GDM1 (cell line): ENCODE measurements at places on chromosomes 3 and 15.

DNA sequence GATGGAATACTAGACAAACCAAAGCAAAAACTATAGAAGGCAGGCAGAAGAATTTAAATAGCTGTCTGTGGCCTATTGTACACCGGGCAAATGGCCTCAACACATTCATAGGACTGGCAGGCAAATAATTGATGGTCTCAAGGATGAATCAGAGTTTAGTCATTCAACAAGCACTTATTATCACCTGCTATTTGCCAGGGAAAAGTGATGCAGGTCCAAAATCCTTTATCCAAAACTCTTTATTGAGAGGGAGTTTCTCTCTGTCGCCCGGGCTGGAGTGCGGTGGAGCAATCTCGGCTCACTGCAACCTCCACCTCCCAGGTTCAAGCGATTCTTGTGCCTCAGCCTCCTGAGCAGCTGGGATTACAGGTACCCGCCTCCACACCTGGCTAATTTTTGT lies 2.3 kb downstream of the EIF2AK4 start:
- no peak for DNase-seq

- no peak for DNase-seq
These were observed 93.6 kb upstream of the CGNL1 start for GRCh38 chr15:57282686-57283085.

- DNase-seq: no peak
These were observed 563.7 kb downstream of the NSUN3 start for GRCh38 chr3:94626573-94626972.

DNA sequence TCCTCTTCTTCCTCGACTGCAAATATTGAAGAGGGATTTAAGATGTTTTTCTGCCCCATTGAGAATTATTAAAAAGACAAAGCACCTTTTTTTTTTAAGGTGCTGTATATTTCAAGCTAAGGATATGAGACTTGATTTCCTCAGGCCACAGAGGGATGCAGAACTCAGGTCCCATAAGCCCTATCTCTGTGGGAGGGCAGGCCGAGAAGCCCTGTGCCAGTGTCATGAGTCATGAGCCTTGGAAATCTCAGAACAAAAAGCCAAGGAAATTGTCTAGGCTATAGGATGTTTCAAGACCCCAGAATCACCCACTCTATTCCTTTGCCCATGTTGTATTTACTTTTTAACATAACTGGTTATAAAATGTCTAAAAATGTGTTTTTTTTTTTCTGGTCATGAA lies 7.3 kb downstream of the ESYT3 start:
- no peak for DNase-seq

GRCh38 chr15:68275165-68275746 lies 2.3 kb upstream of the FEM1B start:
- no peak for DNase-seq
